Jurkat, Clone E6-1 (cell line): ENCODE measurements at places on chromosomes 3 and 15.

GRCh38 chr15:97124790-97125189 is 794.3 kb downstream of the NR2F2 start:
- DNase-seq: no peak

GRCh38 chr15:68435966-68436365 is 4.0 kb upstream of the ITGA11 start:
- no peak for DNase-seq

- no peak for DNase-seq
Measured at GRCh38 chr3:53592862-53593261, 98.5 kb downstream of the CACNA1D start.

DNA sequence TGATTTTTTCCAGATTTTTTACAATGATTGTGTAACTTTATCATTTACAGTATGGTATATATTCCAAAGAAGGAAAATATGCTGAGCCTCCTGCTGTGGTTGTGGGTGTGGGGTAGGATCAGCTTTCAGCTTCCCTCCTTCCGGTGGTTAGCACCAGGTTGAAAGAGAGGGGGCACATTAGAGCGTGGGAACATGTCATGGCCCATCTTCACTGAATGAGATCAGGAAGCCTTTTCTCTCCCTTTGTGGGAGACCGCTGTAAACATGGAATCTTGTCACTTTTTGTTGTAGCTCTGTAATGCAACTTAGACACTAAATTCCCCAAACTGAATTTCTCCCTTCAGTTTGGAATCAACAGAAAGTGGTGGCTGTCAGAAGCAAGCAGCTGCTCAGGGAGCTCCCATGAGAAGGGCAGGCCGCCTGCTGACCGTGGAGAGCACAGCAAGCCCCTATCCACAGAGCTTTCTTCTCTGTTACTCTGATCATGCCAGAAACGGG is 86.7 kb upstream of the LIMD1 start:
- DNase-seq: peak; percentile 85

GRCh38 chr15:57457726-57458125 is 81.4 kb downstream of the CGNL1 start:
- no peak for DNase-seq

- peak; percentile 34 for DNase-seq
Measured at GRCh38 chr15:68844856-68845550, 24.3 kb upstream of the ANP32A start.

DNA sequence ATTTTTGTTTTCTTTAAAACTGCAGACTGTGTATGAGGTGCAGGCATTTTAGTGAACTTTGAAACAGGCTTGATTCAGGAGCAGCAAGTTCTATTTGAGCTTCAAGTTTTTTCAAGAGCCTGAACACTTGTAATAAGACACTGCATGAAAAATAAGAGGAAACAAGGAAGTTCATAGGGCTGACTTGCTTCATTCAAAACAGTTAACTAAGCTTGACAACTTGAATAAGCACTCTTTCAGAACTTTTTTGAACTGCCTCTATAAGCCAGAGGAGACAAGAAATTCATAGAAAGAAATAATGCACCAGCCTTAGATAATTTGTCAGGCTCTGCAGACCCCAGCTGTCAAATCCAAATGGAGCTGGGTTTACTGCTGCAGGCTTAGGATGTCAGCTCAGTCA is 130.2 kb downstream of the SSR3 start:
- no peak for DNase-seq

GRCh38 chr15:80090879-80091503 is 31.5 kb downstream of the ZFAND6 start:
- no peak for DNase-seq

GRCh38 chr3:133881492-133881891 is 14.2 kb downstream of the RAB6B start:
- DNase-seq: no peak

DNA sequence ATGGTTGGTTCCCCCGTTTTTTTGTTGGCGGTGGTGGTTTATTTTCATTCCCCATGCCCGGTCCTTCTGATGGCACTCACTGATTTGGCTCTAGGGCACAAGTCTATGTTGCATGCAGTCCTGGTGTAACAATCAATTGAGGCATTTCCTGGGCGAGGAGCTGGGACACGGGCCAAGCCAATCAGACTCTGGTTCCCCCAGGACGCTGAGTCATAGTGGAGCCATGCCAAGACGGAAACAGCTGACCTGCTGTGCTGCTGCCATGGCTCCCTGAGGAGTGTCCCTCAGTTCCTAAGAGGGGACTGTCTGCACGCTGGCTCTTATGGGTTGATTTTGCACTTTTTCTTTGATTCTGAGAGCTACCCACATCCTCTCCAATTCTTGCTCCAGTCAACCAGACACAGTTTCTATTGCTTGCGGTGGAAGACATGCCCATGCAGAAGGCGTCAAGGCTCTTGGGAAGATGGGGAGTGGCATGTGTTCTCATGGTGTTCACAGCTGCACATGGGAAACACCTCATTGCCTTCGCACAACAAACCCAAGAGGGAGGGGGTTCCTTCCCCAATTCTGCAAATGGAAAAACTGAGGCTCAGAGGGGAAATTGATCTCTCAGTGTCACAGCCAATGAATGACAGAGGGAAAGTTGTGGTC is 28.3 kb upstream of the ALDH1L1 start:
- peak; percentile 35 for DNase-seq
